Left colon (tissue), 2 donors: ENCODE measurements at places on chromosomes 4 and X. TPM values are rescaled to one million over a fixed set of nuclear protein-coding genes. Genes with fewer than 3 reads are reported as not detected.
A peak's percentile ranks its signal among the peaks of the same experiment; 100 is the strongest.

The RHOXF1 gene
- total RNA-seq = 0.47 TPM

The NDUFA1 gene
- total RNA-seq = 201 TPM

The NHS gene
- total RNA-seq = 1.9 TPM

The GABRG1 gene
- total RNA-seq = not detected

The RASL11B gene
- not detected for total RNA-seq

The PASD1 gene
- not detected for total RNA-seq

The SPANXN3 gene
- not detected for total RNA-seq

The FMR1NB gene
- not detected for total RNA-seq

The CXCL10 gene
- 3.2 TPM for total RNA-seq

The CNKSR2 gene
- 0.15 TPM for total RNA-seq

The RIBC1 gene
- 0.85 TPM for total RNA-seq

The WAS gene
- 2.4 TPM for total RNA-seq

GRCh38 chr4:110830461-110830860 lies 207.6 kb upstream of the PITX2 start:
- no peak for DNase-seq

GRCh38 chr4:148376151-148376550 lies 66.1 kb downstream of the NR3C2 start:
- peak; percentile 68 for DNase-seq

- DNase-seq = no peak
Measured at GRCh38 chr4:25161593-25161950, 1.3 kb upstream of the SEPSECS start.

GRCh38 chrX:11472879-11473278 lies 179.7 kb downstream of the AMELX start:
- no peak for DNase-seq

DNA sequence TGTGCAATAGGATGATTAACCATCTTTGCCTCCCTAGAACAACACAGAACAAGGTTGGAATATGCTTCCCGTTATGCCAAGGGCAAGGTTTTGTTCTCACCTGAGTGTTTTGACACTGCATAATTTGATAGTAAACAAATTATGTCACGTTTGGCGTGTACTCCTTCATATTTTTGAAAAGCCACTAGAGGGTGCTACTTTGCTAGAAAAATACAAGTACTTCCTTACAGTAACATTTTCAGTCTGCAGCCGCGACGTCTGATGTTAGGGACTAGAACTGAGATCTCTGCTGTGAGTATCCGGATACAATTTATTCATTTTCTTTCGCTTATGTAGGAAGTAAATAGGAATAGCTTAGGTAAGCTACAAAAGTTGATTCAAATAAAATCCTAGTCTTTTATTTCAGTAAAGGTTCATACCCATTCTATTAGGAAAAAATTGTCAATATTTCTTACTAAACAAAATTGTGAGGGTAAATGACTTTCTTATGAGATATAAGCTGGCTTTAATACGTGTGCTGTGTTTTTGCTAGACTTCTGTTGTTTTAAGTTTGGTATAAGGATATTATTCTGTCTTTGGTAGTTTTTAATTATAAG lies 181.1 kb upstream of the WDFY3 start:
- DNase-seq = peak; percentile 26

DNA sequence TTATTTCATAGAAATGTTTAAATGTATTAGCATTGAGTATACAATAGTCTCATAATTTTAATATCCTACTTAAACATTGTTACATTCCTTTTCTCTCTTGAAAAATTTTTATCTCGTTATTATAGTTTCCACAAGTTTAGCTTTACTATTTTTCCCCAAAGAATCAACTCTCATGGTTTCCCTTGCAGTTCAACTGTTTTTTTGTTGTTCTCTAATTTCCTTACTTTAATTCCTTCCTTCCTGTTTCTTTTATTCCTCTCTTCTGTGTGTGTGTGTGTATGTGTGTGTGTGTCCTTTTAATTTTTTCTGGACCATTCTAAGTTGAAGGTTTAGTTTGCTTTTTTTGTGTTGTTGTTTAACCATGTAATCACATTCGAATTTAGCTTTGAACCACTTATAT lies 171.1 kb downstream of the GASK1B start:
- DNase-seq = no peak

GRCh38 chrX:66022632-66023384 lies 17.1 kb downstream of the VSIG4 start:
- no peak for DNase-seq

DNA sequence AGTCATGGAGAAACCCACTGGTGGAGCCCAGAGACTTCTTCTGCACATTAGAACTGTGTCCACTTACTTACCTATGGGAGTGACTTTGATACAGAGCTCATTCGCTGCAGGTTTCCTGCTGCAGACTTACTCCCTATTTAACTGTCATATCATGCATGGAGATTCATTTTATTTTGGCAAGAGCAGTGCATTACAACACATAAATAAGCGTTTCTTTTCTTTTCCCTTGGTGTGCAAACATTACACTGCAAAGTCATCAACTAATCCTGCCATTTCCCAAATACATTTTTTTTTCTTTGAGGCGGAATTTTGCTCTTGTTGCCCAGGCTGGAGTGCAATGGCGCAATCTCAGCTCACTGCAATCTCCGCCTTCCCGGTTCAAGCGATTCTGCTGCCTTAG lies 230.9 kb upstream of the SFRP2 start:
- DNase-seq = no peak

GRCh38 chrX:1536712-1537030 lies 314 bp downstream of the P2RY8 start:
- no peak for DNase-seq

GRCh38 chr4:41792166-41792565 lies 43.6 kb upstream of the PHOX2B start:
- DNase-seq = no peak

DNA sequence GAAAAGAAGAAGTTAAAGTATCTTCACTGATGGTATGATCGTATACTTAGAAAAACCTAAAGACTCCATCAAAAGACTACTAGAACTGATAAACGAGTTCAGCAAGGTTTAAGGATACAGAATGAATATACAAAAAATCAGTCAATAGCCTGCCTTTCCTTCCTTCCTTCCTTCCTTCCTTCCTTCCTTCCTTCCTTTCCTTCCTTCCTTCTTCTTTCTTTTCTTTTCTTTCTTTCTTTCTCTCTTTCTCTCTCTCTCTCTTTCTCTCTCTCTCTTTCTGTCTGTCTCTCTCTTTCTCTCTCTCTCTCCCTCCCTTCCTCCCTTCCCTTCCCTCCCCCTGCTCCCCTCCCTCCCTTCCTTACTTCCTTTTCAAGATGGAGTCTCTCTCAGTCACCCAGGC lies 362.7 kb downstream of the BMPR1B start:
- no peak for DNase-seq

GRCh38 chrX:310621-311155 lies 7.9 kb downstream of the GTPBP6 start:
- DNase-seq = no peak

DNA sequence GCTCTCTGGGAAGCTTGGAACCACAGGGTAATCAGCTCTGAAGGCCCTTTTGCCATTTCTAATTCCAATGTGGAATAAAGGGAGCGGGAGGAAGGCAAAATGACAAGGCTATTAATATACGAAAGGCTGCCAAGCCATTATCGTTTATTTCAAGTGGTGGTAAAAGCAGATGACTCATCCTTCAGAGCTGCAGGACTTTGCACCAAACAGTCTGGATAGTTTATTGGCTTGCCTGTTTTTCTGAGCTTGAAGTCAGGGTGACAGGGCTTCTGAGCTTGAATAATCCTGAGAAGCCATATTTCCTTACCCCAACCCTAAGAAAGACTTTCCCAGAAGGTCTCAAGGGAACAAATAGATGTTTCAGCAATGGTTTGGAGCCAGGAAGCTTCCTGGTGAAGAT lies 7.7 kb upstream of the GABRE start:
- no peak for DNase-seq

GRCh38 chr4:1408418-1408817 lies 2.2 kb upstream of the NKX1-1 start:
- no peak for DNase-seq

DNA sequence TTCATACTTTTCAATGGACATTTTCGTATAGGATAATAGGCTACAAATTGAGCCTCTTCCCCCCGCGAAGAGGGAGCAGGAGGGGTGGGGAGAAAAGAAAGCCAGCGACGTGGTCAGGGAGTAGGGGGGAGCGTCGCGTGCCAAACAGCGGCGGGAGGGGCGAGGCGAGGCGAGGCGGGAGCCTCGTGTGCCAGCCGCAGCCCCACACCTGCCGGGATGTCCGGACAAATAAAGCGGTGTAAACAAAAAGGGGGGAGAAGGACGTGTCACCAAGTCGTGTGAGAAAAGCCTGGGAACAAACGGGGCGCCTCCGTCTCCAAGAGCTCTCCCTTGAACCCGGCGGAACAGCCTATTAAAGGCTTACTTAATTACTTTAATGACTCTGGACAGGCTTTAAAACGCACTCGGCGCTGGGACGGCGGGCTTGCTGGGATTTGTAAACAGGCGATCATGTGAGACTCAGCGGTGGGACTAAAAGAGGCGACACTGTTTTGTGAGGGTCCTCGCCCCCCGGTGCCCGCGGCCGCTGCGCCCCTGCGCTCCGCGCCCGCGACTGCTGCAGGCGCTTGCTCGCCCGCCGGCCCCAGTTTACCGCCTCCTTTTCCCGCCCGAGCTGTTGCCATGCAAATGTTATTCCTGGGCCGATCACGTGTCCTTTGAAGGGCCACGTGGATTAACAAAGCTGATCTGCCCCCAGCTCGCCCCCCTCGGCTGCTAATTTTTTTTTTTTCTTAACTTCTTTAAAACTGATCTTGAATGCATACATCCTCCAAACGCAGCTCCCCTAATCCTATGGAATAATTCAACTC lies at the start of gene HELT:
Gene HELT (plus strand): TSS at position 527 of the 809 bp plus-strand sequence. CDS start 439 bp downstream, outside the sequence.
- DNase-seq = no peak

- peak; percentile 45 for DNase-seq
Measured at GRCh38 chr4:168569066-168569930, 72.4 kb downstream of the PALLD start.

DNA sequence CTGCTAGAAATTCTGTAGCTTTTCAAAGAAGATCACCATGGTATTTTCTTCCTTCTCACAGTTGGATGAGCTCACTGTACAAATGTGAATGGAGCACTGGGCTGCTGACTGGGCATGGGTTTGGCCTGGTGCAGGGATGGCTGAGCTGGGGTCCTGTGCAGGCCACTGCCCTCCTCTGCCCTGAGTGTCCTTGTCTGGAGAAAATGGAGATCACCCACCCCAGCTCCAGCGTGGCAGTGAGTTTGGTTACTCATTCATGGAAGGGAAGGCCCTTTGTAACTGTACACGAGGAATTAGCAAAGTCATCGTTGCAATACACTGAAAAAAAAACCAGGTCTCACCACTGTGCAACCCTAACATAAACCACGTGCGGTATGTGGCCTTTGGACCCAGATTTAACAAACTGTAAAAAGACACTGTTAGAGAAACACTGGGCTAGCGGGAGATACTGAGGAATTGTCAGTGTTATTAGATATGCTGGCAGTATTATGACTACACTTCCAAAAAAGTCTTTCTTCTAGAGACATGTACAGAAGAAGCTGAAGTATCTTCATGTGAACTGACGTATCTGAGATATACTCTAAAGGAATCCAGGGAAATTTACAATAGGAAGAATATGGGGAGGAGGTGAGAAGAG lies 16.1 kb upstream of the TBC1D14 start:
- peak; percentile 65 for DNase-seq

DNA sequence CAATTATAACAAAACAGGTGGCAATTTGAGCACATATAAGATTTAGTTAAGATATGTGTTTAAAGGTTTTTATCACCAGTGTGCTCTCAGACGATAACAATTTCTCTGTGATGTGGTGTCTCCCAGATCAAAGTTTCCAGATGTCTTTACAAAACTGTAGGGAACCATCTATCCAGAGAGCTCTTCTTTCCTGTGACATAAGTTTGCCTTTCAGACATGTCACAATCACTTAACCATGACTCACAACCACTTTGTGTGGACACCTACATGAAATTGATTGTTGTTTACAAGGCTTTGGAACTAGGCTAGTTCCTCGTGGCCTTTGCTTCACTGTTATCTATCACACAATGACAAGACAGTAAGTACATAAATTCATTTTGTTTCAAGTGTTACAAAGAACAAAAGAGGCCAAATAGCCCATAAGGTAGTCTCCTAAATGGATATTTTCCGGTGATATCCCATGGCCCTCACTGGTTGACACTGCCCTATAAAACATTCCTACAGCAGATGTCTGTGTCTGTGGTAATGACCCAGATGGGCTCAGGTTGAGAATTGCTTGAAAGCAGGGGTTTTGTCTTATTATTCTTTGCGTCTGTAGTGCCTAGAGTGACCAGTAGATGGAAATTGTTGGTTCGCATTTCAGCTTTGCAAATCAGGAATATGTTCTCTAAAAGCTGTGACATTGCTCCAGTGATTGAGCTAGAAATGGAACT lies 297.8 kb upstream of the FAM241A start:
- DNase-seq = no peak

DNA sequence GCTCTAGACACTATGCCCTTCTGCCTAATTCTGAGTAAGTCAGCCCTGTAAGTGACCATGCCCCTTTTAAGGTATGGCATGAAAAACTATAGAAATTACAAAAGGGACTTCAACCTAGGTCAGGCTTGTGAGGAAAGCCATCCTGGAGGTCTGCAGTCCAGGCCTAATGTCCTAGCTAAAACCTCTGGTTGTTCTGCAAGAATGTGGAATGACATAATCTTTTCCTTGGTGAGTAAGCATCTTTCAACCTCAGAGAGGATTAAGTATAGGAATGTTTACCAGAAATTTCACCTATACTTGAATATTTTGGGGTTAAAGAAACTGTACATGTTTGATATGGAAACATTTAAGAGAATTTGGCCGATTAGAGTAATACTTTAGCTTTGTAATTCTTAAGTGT lies 23.8 kb upstream of the HPSE start:
- DNase-seq = no peak

DNA sequence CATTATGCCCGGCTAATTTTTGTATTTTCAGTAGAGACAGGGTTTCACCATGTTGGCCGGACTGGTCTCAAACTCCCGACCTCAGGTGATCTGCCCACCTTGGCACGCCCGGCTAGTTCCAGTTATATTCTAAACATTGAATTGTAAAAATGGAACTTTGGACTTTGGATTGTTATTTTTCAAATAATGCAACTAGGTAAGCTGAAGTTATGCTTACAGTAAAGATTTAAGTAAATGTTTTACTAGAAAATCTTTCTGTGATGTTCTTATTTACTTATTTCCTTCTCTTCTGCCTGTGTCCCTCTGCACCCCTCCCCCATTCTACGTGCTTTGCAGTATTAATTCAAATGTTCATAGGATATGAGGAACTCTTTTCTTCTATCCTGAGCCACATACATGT lies 26.1 kb downstream of the GK start:
- peak; percentile 44 for DNase-seq

DNA sequence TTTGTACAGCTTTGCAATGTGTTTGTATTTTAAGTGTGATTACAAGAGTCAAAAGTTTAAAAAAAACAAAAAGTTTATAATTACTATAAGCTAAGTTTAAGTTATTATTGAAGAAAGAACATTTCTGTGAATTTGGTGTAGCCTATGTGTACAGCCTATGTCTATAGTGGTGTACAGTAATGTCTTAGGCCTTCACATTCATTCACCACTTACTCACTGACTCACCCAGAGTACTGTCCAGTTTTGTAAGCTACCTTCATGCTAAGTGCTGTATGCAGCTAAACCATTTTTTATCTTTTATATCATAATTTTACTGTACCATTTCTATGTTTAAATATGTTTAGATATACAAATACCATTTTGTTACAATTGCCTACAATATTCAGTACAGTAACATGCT lies 182.3 kb downstream of the RPA4 start:
- no peak for DNase-seq
